Amniotic stem cell (primary cell): ENCODE measurements at places on chromosomes 6 and 20.

DNA sequence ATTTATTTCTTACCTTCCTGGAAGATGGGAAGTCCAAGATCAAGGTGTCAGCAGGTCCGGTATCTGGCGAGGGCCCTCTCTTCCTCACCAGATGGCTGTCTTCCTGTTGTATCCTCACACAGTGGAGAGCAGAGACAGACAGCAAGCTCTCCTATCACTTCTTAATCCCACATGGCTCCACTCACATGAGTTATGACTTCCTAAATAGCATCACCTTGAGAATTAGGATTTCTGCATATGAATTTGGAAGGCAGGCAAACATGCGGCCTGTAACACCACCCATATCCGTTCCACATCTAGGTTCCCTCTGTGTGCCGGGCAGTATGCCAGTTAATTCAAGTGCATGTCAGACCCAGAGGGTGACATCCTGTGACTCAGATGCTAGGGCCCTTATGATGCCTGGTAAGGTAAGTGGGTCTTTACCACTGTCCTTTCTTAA, 2.1 kb downstream of the RAET1E start:
- no peak for DNase-seq

DNA sequence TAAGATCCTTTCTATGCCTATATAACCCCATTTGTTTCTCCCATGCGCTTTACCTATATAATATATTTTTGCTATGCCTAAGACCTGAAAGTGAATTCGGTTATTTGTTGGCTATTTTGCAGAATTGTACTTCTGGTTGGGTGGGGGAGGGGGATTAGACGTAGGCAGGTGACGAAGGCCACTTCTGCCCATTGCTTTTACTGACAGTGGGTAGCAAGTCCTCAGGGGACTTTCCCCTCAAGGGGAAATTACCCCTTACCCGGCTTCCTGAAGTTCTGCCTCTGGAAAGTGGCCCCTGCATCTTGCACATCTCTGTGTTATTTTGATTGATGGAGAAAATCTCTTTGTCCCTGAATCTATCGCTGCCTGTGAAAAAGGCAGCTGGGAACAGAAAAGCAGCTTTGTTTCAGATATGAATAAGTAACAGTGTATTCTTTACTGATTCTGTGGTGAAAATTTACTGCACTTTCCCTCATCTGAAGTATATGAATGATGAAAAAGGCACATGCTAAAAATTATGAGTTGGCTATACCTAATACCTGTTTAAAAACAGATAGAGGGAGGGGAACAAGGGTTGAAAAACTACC, 133.9 kb downstream of the UTRN start:
- no peak for DNase-seq

GRCh38 chr6:13272131-13273046, 55.9 kb downstream of the TBC1D7 start:
- no peak for DNase-seq

- DNase-seq = no peak
Measured at GRCh38 chr20:48405909-48406308, 421.9 kb downstream of the PREX1 start.

DNA sequence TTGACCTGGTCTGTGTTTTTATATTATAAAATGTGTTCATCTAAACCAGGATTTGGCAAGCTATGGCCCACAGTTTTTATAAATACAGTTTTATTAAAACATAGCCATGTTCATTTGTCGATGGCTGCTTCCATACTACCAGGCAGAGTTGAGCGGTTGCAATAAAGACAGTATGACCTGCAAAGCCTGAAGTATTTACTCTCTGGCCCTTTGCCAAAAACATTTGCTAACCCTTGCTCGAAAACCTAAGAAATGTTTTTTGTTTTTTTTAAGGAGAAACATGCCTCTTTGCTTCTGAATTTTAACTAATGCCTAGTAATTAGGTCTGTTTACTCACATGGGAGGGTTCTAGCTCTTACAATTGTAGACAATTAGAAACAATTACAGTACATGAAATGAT, 67.4 kb upstream of the SMIM28 start:
- no peak for DNase-seq

- no peak for DNase-seq
Measured at GRCh38 chr6:164346631-164347030, 932.1 kb downstream of the QKI start.

DNA sequence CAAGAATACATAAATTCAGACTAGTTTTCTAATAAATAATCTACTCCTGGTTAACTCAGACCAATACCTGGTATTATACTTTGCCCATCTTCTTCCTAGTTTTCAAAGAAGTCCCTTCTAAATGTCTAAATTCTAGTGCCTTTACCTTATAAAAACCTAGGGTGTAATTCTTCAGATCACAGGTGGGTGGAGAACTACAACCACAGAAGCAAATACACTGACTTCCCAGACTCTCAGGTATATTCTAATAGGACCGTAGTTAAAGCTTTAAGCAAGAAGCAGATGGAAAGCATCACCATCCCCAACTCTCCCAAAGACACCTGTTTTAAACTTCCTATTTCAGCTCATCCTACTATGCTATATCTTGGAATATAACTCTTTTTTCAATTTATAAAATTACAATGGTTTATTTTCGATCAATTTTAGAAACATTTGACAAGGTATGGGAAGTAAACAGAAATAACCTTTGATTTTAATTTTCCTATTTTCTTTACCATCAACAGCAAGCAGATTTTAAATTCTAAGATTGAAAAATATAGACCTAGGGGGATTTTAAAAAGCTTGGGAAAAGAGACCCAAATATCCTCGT, 15.8 kb downstream of the MAN1A1 start:
- no peak for DNase-seq

DNA sequence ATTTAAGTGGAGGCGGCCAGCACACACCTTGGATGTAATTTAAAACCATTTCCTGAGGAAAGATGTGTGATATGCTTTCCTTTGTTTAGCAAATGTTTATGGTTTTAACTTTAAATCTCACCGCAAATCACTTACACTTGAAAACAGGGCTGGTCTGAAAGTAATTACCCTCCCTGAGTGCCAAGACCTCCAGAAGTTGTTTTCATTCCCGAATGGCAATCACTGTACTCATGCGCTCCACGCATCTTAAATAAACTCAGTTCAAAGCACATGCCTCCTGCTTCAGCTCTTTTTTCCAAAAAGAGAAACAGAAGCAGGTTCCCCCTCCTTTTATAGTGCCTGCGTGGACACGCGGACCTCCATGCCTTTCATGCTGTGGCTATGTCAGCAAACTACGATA, 224.0 kb downstream of the SMOC2 start:
- no peak for DNase-seq

GRCh38 chr6:118134206-118134605, 227.1 kb downstream of the SLC35F1 start:
- DNase-seq = no peak

DNA sequence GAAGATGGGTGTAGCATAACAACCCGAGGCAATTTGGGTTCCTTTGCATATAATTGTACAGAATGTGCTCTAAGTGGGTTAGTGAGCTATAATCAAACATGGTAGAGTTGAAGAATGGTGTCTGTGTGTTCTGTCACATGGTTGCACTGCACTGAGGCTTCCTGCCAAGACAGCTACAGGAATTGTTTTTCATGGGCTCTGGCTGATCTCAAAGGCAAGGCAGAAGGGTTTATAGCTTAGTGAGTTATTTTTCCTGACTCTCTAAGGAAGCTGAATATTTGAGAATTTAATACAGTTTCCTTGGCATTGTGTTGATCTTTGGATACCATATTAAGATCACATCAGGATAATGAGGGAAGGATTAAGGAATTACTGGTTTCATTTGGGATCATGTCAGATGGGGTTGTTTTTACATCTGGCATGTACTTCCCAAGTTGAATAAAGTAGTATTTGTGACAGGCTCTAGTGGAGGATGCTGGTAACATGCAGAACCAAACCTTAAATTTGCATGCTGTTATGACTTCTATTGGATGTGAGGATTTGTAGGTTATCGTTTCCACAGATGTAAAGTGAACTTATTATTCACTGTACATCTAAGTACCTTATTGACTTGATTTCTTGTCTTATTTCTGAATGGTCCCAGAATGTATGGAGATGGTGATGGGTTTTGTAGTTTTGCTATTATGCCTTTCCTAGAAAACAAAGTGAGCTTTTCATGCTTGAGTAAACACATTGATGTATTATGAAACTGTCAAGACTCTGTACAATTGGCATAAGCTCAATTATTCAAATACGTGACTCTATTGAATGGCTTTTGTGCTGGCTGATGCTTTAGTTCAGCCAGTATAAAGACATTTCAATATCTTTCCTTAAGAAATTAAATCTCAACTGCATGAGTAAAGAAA, 43.3 kb downstream of the LRRC1 start:
- DNase-seq = no peak

DNA sequence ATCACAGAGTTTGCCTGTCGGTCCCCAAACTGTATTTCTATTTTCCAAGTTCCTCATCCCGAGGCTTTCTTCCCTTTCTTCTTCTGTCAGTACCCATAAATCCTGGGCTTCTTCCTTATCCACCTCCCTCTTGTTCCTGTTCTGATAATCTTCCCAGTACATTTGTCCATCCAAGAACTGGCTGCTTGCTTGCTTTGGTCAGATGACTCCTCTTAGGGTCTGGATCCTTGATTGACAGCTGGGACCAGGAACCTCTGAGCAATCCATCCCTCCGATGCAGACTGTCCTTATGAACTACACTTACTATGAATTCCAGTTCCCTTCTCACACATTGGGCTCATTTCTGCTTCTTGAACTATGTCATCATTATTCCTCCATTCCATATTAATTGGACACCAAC, 275.3 kb upstream of the CITED2 start:
- DNase-seq = no peak

- DNase-seq = peak; percentile 12
Measured at GRCh38 chr6:43771858-43772680, 2.1 kb downstream of the VEGFA start.
